Stimulated activated CD8-positive, alpha-beta memory T cell treated with anti-CD3 and anti-CD28 coated beads, Interleukin-15, amount 100 ng/mL, for 4 hours (primary cell): ENCODE measurements at places on chromosomes 6 and 20.

GRCh38 chr6:3808759-3809514 lies 40.2 kb upstream of the FAM50B start:
- DNase-seq: no peak

DNA sequence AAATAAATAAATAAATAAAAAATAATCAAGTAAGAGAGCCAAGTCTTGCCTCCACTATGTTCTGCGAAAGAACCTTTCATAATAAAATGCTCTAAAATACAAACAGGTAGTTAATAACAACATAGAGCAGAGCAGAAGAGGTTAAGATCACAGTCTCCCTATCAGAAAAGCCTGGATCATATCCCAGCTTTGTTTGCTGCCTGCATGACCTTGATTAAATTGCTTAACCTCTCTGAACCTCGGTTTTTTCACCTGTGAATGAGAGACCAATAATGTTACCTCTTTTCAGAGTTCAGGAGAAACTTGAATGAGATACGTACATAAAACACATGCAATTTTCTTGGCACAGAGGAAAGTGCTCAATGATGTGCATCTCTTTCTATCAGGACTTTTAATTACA lies 44.4 kb downstream of the ARHGAP18 start:
- no peak for DNase-seq

- DNase-seq: no peak
Measured at GRCh38 chr6:144585217-144585814, 300.2 kb downstream of the UTRN start.

GRCh38 chr6:83781506-83781905 lies 71.7 kb upstream of the RIPPLY2 start:
- DNase-seq: no peak

DNA sequence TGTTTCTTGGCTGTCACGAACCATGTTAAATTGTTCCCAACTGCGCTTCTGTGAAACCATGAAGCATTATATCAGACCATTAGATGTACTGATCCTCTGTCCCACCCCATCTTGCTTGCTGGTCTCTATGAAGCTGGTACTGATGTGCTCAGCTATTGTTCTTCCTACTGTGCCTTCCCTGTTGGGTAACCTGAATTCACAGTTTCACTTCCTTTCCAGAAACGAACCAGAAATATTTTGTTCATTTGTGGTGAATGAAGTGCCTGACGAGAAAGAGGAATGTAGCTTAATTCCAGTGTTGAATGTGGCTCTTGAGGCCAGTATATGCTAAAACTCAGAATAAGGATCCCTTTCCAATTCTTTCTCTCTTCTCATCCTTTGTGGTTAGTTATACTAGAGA lies 58.1 kb upstream of the SNAP91 start:
- DNase-seq: no peak

DNA sequence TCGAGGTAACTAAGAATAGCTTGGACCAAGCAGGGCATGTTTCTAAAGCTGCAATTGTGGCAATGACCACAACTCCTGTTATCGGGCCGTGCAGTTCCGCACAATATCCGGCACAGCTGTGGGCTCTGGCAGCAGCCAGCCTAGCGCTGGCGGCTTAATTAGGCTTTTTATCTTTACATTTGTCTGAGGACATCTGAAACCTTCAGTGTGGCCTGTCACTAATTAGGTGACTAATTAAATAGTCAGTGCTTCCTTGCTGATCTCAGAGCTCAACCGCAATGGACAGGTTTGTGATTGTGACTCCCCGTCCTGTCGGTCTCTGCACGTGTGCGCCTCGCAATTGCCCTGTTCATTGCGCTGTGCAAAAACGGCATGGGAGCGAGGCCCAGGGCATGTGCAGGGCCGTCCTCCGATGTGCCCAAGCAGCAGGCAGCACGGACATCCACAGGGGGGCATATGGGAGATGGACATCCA lies 134.8 kb upstream of the INSM1 start:
- no peak for DNase-seq

GRCh38 chr6:164409309-164410009 lies 899.9 kb downstream of the C6orf118 start:
- DNase-seq: no peak

DNA sequence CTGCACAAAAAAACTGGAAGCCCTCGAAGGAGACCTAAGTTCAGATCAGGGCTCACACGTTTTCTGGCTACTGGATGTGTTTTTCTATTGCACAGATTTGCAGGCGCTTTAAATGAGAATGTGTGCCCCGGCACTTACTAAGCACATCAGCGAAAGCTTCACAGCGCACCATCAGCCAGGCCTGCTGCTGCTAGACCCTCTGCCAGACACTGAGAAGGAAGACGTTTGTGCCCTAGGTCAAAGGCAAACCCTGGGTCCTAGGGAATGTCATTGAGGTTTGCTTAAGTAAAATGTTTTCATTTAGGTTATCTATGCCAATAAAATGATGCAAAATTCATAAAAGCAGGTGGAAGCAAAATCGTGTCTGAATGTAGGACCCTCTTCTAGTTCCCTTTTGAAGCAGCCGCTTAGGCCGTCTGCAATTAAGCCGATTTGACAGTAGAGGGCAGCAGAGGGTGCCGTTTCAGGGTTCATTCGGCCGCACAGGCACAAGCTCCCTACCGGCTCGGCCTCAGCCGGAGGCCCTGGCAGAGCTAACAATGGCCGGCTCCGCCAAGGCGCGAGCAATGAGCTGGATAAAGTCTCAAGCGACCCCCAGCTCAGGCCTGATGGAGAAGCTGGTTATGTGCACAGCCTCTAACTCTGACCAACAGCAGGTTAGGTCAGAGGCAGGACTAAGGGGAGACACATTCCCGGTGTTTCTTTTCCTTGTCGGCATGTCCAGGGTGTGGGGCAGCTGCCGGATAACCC lies 107.2 kb upstream of the FOXA2 start:
- DNase-seq: no peak

DNA sequence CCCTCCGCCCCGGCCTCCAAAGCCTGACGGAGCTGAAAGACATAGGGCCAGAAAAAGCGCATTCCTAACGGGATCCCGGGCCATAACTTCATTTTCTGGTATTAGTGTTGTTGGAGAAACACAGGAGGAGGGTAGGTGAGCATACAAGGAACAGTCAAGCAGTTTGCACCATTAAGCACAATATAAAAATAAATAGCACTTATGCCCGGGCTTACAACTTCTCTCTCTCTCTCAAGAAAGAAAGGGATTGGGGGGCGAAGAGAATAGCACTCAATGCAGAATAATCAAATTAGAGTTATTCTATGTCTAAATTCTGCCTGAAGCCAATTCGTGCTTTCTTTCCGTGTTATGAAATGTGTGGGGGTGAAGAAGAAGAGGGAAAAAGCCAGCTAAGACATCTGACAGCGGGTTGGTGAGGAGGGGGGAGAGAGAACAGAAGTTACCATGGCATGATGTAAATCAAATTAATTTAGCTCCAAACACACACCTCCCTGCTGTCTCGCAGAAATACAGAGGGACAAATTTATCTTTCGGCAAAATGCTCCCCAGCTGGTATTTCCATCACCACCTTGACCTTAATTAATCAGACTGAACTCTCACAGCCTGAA lies 508 bp upstream of the METTL24 start:
- DNase-seq: no peak

DNA sequence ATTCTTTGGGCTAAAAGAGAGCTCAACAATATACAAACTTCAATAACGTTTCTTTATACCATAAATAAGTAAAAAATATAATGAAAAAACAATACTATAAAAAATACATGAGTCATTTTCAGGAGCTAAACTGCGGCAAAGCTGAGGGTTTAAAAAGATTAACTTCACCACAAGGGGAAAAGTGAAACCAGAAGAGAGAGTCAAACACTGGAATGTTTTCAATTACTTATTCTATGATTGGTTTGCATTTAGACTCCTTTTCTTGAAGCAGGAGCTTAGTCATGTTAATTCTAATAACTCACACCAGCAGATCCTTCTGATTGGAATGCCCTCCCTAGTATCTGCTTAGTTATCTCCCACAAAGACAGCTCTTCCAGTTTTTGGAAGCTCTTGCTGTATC lies 627.3 kb downstream of the UTRN start:
- DNase-seq: no peak

GRCh38 chr6:44135173-44135758 lies 7.9 kb downstream of the TMEM63B start:
- DNase-seq: no peak

DNA sequence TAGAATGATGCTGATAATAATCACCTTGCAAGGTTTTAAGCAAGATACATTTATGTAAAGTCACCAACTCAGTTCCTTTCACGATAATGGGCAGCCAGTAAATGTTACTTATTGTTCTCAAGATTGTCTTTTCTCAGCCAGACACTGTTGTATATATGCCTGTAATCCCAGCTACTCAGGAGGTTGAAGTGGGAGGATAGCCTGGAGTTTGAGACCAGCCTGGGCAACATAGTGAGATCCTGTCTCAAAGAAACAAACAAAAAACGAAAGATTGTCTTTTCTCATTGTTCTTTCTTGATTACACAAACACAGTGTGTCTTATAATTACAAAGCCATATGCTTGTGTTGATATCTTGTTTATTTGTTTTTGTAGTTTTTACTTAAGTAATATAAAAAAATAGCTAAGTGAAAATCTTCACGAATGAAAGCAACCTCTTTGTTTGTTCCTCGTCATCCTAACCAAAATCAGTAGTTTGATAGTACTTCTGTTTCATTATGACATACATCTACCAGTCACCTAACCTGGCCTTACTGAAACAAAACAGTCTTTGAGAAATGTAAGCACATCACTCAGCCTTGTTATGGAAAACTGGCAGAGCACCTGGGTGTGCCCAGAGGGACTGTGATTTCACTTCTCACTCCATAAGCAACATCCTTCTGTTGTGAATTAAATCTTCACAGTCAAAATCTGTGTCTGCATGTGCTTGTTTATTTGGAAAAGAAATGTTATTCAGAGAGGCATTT lies 436.2 kb upstream of the SOX4 start:
- DNase-seq: no peak

DNA sequence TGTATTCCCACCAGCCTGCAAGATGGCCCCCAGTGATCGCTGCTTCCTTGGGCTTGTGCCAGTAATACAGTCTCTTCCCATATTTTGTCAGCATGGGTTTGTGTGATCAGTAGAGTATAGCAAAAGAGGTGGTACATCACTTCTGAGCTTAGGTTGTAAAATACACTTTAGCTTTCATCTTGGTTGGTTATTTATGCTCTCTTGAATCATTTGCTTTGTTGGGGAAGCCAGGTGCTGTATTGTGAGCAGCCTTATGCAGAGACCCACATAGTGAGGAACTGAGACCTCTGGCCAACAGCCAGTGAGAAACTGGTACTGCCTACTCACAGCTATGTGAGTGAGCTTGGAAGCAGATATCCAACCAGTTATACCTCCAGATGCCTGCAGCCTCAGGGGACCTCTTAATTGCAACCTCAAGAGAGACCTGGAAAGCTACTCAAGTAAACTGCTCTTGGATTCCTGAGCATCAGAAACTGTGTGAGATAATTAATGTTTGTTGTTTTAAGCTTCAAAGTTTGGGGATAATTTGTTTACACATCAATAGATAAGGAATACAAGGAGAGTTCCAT lies 229.3 kb downstream of the FARS2 start:
- no peak for DNase-seq

DNA sequence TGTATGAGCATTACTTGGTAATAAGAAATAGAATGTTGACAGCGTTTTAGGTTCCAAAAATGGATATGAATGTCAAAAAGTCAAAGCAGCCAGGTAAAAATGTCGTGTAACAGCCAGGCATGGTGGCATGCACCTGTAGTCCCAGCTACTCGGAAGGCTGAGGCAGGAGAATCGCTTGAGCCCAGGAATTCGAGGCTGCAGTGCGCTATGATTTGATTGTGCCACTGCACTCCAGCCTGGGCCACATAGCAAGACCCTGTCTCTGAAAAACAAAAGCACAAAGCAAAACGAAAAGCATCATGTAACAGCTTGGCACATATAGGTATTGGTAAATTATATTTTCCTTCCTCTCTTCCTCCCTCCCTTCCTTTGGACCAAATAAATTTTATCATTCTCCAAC lies 16.2 kb upstream of the FOXP4 start:
- no peak for DNase-seq

GRCh38 chr6:64220801-64221200 lies 585.2 kb downstream of the PHF3 start:
- no peak for DNase-seq

GRCh38 chr6:66499851-66500250 lies 792.8 kb upstream of the EYS start:
- no peak for DNase-seq

- no peak for DNase-seq
Measured at GRCh38 chr6:110652520-110652919, 162.7 kb downstream of the CDK19 start.

GRCh38 chr20:41408156-41408794 lies 41.7 kb upstream of the EMILIN3 start:
- DNase-seq: no peak

DNA sequence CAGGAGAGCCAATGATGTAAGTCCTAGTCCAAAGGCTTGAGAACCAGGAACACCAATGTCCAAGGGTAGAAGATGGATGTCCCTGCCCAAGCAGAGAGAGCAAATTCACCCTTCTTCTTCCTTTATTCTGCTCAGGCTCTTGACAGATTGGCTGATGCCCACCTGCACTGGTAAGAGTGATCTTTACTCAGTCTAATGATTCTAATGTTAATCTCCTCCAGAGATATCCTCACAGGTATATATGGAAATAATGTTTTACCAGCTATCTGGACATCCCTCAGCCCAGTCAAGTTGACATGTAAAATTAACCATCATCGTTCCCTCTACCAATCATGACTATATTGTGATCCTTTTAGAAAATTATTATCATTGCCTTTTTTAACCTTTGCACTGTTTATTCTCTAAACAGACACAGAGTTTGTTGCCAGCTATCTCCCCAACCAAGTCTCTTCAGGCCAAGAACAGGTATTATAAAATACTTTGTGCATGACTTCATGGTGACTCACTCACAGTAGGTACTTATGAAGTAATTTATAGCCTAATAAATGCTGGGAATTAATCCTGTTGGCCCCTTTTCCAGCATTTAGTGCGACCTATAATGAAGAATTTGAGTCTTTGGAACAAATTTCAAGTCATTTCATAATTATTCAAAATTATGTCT lies 26.2 kb upstream of the TSHZ2 start:
- DNase-seq: no peak

DNA sequence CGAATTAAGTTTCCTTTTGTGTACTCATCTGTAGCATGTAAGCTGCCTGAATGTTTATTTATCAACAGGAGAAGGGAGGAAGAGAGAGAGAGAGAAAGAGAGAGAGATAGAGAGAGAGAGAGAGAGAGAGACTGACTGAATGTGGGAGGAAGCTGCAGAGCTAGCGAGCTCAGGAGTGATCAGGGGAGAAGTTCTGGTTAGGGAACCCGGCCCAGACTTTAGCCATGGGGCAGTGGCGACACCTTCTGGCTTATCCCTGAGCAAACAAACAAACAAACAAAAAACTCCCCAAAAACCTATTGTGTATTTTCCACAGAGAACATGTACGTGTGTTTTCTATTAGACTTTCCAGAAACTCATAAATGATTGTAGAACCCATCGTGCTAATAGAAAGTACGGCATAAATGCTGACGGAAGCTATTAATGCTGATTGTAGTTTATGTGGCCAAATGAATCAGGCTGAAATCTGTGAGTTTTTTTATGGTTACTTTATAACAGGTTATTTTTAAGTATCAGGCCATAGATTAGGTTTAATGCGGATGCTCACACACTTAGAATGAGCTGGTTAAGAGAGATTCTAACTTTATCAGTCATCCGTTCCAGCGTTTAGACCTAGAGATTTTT lies 92.8 kb downstream of the CLIC5 start:
- DNase-seq: peak; percentile 21
